ENCODE measurements at places on chromosomes 3 and 15. TPM values are rescaled to one million over a fixed set of nuclear protein-coding genes. Genes with fewer than 3 reads are reported as not detected.

Gene GOLGA6D
- total RNA-seq, result not detected

- peak; percentile 14 for DNase-seq
These were observed 317.5 kb upstream of the THRB start for GRCh38 chr3:24812116-24812515.

- no peak for DNase-seq
These were observed 55.2 kb upstream of the ACAN start for GRCh38 chr15:88748081-88748480.

DNA sequence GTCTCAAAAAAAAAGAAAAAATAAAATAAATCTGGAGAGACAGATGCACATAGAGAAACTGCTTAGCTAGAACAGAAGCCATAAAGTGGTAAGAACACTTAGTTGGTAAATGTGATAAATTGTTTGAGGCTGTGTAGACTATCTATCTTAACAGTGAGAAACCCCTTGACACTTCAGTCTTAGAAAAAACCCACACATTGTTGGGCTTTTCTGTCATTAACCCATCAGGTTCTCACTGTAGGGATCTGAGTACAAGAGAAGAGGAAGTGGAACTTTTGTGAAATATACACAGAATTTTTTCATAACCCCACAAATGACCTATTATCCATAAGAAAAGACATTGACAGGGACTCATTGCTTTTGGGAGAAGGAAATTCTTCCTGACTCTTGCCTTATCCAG, 24.4 kb downstream of the TP63 start:
- no peak for DNase-seq

Gene NMD3
- 63.7 TPM for total RNA-seq

GRCh38 chr15:69804786-69805185, 292.9 kb downstream of the TLE3 start:
- DNase-seq, result no peak

DNA sequence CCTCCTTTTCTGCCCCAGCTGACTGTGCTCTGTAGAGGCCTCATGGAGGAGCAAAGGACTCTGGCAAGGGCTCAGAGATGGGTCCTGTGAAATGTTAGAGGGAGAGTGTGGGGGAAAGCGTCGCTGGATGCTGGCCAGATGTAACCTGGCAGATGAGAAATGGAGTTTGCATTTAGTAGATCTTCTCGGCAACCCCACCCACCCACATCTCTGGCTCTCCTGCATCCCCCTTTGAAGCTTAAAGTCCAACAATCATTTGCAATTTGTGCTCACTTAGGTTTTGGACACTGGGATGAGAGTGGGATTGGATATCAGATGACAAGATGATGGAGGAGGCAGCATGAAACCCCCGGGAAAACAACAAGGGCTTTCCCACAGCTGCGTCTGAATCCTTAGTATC, 523.6 kb upstream of the MCTP2 start:
- DNase-seq, result peak; percentile 24

DNA sequence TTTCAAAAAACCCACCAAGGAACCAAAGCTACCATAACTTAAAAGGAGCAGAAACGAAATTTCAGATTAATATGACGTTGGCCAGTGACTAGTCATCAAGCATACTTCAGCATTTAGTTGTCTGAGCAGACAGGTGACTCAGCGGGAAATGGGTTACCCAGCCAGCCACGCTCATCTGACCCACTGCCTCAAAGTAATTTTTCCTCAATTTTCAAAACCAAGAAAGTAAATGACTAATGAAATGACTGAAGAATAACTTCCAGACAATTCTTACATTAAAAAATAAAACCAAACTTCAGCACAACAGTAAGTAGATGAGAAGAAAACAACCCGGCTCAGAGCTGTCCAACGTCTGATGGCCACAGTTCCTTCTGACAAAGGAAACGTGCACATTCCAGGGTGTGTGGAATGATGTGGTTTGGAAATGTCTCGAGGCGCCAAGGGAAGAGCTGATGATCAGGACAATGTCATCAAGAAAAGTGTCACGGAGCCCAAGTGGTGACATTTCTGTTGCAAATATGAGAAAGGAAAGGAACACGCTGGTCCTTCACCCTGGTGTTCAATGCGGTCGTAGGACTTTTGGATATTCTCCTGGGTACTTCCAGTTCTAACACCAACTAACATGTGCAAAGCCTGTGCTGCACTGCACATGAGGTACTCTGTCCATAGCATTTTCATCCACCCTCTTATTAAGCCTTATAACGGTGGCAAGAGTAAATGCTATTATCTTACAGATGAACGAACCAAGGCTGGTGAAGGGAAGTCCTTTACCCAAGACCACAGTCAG, 79.1 kb downstream of the FOXP1 start:
- DNase-seq, result no peak

Gene SENP8
- total RNA-seq, result 6.1 TPM

Gene ADGRG7
- total RNA-seq, result not detected

- DNase-seq, result no peak
These were observed 79.8 kb upstream of the ZPLD1 start for GRCh38 chr3:102354818-102355515.

DNA sequence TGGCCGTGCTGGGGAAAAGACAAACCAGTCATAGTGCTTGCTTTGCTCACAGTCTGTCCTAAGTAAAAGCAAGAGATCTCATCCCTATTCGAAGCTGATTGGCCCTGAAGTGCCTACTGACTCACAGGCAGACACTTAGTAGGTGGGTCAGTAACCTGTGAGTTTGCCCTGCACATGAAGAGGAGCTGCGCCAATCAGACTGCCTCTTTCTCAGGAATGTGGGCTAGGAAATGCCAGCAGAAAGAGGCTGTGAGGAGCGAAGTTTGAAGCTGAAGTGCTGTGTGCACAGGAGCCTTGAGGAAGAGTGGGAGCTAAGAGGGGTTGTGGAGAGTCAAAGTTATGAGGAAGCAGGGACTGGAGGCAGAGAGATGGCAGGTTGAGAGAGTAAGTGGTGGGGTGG, 126.8 kb downstream of the IL20RB start:
- no peak for DNase-seq

DNA sequence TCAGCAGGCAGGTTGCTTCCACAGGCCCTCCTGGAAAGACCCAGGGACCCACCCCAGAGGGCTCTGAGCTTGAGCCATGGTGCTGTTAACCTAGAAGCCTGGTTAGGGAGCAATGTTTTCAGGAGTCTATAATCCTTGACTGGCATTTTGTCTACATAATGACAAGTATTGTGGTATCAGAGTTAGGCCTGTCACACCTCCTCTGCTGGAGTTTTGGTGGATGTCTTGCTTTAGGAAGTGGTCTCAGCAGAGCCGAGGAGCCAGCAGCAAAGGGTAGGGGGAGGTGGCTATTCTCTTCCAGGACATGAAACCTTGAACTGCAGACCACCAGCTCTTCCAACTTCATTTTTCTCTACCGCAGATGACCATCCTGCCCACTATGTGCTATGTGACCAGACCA, 76.1 kb downstream of the CLSTN2 start:
- no peak for DNase-seq

DNA sequence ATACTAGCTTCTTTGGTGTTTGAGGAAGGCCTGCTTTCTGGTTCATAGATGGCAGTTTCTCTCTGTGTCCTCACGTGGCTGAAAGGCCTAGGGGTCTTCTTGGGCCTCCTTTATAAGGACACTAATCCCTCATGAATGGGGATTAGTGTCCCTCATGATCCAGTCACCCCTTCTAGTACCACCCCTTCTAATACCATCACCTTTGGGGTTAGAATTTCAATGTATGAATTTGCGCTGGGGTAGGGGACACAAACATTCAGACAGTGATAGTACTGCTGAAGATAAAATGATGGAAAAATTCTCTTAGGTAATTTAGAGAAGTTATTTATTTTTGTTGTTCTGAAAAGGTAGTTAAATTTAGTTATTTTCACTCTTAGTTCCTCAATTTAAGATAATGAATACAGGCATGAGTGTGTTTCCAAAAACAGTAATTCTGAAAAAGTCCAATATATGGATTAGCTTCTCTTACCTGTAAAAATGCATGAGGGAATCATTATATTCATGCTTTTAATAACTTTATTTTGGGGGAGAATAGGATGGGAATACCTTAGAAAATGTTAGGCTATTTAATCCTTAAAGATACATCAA, 103.6 kb downstream of the FNDC3B start:
- DNase-seq, result no peak

Gene EAF2
- total RNA-seq, result 10.5 TPM

Gene EFCAB12
- not detected for total RNA-seq

GRCh38 chr3:155019575-155019974, 60.5 kb upstream of the MME start:
- no peak for DNase-seq

DNA sequence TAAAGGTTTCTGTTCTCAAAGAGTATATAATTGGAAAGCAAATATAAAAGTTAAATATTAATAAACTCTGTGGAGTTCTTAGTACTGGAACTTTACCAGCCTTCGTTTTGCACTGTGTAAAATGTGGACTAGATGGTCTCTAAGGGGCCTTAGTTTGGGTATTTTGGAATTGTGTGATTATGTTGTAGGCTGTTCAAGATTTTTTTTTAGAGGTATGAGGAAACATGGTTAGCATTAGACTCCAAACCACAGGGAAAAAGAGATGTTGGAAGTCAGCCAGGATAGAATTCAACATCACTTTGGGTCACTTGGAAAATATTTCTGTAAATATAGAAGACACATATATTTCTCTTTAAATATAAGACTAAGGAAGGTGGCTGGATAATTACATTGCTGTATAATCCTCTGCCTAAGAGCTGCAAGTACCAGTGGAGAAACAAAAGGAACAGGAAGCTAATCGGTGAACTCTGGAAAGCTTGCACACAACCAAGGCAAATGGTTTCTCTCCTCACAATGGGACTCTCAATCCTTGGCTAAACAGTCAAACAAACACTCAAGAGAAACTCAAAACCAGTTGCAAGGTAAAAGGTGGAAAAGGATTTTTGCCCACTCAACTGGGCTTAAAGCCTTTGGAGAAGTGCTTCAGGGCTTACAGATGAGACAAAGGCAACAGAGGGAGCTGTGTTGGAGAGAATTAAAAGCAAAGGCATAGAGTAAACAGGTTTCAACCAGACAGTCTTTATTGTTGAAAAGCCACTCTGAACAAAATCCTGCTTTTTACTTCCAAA, 141.7 kb downstream of the NR1D2 start:
- DNase-seq, result no peak

Gene SNURF
- 7.5 TPM for total RNA-seq

Gene CLDN16
- not detected for total RNA-seq

Gene TIMP4
- total RNA-seq, result not detected

DNA sequence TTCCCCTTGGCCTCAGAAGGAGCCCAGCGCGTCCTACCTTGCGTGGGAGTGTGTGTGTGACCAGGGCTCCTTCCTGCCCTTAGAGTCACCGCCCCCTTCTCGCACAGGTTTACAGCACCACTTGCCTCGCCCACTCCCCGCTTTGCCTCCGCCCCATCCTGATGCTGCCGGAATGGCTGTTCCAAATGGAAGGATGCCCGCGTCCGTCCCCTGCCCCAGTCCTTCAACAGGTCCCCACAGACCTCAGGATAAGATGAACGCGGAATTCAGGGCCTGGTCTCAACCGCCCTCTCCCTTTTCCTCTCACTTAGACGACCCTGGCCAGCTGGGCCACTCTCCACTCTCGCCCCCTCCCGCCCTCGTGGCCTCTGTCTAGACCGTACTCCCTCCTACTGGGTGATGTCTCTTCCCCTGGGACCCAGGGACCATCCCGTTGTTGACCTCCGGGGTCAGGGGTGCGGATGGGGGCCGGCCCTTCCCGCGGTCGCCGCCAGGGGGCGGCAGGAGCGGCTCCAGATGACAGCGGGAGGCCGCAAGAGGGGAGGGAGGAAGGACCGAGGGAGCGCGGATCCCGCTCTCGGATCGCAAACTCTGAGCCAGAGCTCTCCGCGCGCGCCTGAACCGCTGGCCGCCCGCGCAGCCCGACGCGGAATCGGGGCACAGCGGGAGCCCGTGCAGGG, at the start of gene THSD4:
Gene THSD4, plus strand, starts transcription at position 585 of the 680 bp plus-strand sequence.
- DNase-seq, result peak; percentile 91

GRCh38 chr3:122974764-122975162, 52.8 kb downstream of the SEMA5B start:
- DNase-seq, result peak; percentile 35

DNA sequence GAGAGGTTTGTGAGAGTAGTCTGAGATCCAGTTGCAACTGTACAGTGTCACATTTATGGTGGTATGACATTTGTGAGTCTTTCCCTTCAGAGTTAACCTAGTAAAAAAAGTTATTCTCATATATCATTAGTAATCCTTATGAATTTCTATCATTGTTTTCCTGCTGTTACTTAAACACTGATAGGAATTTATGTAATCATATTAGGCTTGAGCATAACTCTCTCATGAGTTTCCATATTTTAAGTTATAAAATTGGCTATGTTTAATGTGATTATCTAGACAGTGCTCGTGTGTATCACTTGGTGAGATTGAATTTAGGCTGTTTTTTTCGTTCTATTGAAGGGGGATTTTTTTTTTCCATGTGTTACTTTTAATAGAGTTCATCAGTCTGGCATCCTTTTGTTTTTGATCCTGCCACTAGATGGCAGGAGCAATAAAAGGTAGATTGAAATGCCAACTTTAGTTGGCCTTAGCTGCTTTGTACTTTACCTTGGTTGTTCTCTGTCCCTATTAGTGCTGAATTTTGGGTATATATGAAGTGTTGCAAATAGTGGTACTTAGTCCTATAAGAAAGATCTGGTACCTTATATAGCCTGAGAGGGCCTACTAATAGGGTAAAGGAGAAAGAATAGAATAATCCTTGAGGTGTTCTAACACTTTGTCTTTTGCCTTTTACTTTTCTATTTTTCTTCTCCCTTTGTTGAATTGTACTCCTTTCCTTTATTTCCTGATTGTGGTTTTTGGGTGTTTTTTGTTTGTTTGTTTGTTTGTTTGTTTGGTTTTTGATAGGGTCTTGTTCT, 17.9 kb downstream of the STT3B start:
- peak; percentile 27 for DNase-seq

Gene FBLN2
- total RNA-seq, result not detected

DNA sequence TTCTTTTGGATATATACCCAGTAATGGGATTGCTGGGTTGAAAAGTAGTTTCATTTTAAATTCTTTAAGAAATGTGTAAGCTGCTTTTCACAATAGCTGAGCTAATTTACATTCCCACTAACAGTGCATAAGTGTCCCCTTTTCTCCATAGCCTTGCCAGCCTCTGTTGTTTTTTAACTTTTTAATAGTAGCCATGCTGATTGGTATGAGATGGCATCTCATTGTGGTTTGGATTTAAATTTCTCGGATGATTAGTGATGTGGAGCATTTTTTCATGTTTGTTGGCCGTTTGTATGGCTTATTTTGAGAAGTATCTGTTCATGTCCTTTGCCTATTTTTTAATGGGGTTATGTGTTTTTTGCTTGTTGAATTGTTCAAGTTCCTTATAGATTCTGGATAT, 444.3 kb upstream of the ATP11B start:
- no peak for DNase-seq

DNA sequence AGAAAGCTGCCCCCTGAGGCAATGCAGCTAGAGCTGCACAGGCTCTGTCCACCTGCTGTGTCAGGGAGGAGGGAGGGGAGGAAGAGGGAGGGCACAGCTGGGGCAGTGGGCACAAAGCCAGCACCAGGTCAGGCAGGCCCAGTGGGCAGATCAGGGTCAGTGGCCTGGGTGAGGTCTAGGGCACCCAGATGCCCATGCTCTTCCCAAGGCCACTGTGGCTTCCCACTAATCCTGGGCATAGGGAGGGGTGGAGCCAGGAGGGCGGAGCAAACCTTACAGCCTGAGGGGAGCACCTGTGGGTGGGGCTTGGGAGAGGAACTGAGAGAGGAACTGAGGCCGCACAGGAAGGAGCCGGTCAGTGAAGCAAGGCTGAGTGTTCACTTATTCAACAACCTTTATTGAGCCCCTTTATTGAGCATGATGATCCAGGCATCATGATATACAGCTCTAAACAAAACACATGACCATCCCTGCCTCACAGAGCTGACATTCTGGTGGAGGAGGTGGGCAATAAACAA, 55.0 kb downstream of the RHCG start:
- no peak for DNase-seq

GRCh38 chr3:52682016-52682415, 3.7 kb downstream of the PBRM1 start:
- DNase-seq, result no peak
